Subcutaneous adipose tissue (tissue), 4 donors: ENCODE measurements at places on chromosomes 5 and 9. TPM values are rescaled to one million over a fixed set of nuclear protein-coding genes. Genes with fewer than 3 reads are reported as not detected.

The HMCN2 gene
- 9.2 TPM for total RNA-seq

The TIMD4 gene
- total RNA-seq, result 2.6 TPM

The SLC9A3 gene
- 2.3 TPM for total RNA-seq

The ZBTB43 gene
- 9.9 TPM for total RNA-seq

The RNF208 gene
- 0.88 TPM for total RNA-seq

The ABO gene
- 0.85 TPM for total RNA-seq

The SPATA31C1 gene
- total RNA-seq, result not detected

The ERCC8 gene
- total RNA-seq, result 18.1 TPM

The FBP2 gene
- not detected for total RNA-seq

The AQP3 gene
- 38.1 TPM for total RNA-seq

The ADCY2 gene
- 18.5 TPM for total RNA-seq

The OR1Q1 gene
- not detected for total RNA-seq

The BHMT gene
- total RNA-seq, result 2.3 TPM

The ATG12 gene
- 54.1 TPM for total RNA-seq

The PIP5K1B gene
- total RNA-seq, result 1.0 TPM

The OR13J1 gene
- not detected for total RNA-seq

The ZNF366 gene
- 14.7 TPM for total RNA-seq

The CAPSL gene
- not detected for total RNA-seq
